ENCODE measurements at places on chromosomes 4 and X.

- DNase-seq, result no peak
Observed at GRCh38 chr4:87543835-87544461, 14.8 kb upstream of the SPARCL1 start.

- DNase-seq, result no peak
Observed at GRCh38 chr4:153362184-153362583, 17.7 kb downstream of the MND1 start.

- no peak for DNase-seq
Observed at GRCh38 chr4:102579794-102580462, 78.8 kb downstream of the NFKB1 start.

DNA sequence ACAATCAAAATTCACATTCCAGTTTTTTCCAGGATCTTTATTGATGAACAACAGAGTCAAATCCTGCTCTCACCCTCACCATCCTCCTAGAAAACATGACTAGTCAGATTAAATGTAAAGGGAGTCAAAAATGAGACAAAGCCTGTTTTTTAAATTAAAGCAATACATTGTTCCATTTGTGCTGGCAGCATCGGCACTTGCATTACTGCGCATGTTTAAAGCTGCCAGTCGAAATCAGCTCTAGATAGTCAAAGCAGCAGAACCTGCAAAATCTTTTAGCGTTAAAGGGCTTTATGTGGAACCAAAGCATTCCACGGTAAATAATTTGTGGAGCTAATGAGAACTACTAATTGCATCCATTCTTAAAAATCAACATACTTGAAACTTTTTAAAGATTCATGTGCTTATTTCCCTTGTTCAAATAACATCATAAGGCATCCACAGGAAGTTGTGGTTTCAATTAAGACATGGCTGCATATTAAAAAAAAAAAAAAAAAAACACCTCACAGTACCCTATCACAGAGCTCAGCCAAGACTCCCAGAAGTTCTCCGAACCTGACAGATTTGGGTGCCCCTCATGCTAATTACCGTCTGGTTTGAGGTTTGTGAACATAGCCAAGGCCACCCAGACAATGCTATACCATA lies 82.2 kb downstream of the SH3KBP1 start:
- DNase-seq, result no peak

DNA sequence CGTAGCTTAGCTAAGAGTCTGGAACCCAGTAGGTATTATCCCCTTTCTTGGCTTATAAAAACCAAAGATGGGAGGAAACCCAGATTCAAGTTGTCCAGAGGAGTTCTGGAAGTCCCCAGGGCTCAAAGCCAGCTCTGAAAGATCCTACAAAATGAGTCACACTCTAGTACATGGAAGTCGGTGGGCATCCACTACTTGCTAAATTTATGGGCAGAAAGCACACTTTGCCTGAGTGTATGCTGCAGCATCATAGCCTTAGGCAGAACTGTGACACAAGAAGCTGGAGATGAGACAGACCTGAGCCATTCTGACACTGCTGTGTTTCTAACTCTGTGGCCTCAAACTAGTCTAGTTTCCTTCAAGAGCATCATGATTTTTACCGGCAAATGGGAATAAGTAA lies 429.3 kb downstream of the AFF2 start:
- DNase-seq, result no peak

All from sigmoid colon (tissue), 7 donors.